Activated naive CD4-positive, alpha-beta T cell treated with anti-CD3 and anti-CD28 coated beads, Interleukin-2, amount 50 U/mL, for 72 hours (primary cell): ENCODE measurements at places on chromosomes 1 and 21. TPM values are rescaled to one million over a fixed set of nuclear protein-coding genes. Genes with fewer than 3 reads are reported as not detected.

DNA sequence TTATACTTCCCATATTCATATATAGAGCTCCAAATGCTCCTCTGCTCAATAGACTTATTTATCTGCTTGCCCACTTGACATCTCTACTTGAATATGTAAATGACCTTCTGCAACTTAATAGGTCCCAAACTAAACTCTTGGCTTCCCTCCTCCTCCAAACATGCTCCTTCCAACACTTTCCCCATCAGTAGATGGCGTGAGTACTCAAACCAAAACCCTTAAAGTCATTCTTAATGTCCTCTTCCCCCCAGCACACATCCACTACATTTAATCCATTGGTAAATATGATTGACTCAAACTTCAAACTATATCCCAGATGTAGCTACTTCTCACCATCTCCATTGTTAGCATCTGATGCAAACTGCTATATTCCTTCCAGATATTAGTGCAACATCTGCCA, 48.5 kb upstream of the PBX1 start:
- no peak for DNase-seq

TFF3 gene
- total RNA-seq = not detected

GRCh38 chr1:151831605-151832004, at the start of gene RORC:
Gene RORC (minus strand): TSS chr1:151831802. CDS start chr1:151831764, 38 bp downstream.
- no peak for DNase-seq

DNA sequence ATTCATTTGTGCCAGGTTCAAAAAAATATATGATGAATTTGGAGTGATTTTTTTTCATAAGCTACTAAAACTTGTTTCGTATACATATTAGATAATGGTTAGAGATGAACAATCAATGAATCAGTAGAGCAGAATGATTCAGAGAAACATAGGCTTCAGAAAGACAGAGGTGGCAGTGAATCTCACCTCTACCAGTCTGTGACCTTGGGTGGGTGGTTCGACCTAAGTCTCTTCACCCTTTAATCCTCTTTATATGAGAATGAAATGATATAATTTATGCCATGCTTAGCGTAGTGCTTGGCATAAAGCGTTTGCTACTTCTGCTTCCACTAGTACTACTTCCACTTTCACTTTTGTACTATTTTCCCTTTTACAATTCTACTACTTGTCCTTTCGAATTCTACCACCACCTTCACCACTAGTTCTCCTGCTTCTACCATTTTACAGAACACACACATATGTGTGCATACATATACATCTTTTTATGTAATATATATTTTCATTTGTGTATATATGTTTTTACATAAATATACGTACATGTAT, 45.1 kb downstream of the FYB2 start:
- DNase-seq = no peak

- DNase-seq = no peak
Measured at GRCh38 chr1:41345434-41346075, 15.7 kb upstream of the FOXO6 start.

SPRR1B gene
- not detected for total RNA-seq

DNA sequence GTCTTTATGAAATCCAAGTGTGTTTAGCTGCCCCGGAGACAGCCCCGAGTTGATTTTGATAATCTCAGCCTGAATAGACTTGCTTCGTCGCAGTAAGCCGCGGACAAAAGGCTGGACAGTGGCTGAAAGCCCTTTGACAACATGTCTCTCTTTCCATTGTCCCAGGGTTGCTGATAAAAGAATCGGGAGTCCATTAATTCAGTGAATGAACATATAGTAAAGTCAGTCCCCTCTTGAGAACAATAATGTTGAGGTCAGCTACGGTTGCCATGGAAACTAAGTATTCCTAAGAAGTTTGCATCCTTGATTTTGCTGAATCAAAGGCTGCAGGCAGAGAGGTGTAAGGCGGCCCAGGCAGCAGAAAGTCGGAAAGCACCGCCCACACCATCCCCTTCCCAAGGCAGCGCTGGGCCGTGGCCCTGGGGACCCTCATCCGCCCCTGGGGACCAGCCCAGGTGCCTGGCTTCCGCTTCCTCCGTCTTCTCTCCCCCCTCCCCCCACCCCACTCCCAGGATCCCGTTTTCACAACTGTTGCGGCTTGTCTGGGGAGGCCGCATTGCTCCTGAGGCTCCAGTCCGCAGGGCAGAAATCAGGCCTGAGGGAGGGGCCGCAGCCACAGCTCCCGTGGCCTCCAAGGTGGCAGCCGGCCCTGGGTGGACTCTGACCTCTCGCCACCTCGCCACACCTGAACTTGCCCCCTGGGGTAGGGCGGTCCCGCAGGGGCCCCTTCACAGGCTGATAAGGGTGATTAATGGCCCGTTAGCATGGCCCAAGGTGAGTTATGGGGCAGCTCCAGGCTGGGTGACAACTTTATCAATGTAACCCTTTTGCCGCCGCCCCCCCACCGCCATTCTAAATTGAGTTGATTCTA, 180.9 kb downstream of the PRDM16 start:
- DNase-seq = no peak

DNA sequence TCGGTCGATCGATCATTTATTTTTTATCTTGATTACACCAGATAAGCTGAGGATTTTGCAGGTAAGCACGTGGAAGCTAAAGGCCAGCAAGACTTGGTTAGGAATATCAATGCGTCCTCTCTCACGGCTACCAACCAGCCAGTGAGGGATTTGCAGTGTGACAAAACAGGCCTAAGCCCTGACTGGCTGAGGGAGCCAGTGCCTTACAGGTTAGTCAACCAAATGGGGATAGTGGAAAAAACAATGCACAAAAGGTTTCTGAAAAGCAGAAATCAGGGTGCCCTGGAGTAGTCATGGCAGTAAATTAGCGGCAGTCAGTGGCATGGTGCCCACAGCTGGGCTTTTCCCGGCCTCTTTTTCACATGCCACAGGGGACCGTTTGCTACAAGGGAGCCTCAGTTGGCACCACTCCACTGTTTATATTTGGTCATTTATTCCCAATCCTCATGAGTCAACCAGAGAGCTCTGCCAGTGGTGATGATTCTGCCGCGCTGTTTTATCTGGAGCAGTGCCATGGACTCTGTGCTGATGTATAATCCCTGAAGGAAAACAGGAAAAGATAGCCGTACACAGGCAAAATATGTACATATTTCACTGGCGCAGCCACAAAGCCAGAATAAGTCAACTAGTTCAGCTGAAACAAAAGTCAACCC, 167.6 kb downstream of the RHOU start:
- no peak for DNase-seq
